ENCODE measurements at places on chromosomes 4 and X.

GRCh38 chrX:86047936-86048280, 550 bp upstream of the CHM start:
- no peak for DNase-seq

GRCh38 chr4:120291541-120291940, 224.9 kb upstream of the MAD2L1 start:
- no peak for DNase-seq

DNA sequence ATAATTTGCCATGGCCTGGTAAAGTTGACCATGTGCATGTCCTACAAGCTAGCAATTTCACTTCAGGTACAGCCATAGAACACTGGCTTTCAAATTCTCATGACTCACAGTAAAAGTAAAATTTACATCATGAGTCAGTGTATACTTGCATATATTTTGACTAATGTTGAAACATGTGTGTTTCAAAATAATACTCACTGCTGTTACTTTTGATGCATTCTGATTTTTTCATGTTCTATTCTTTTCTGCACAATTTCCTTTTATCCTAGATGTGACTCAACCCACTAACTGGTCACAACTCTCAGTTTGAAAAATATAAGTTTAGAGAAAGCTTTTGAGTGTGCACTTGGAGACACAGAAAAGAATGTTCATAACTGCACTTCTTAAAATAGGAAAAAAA, 365.7 kb downstream of the FGF13 start:
- DNase-seq = no peak

DNA sequence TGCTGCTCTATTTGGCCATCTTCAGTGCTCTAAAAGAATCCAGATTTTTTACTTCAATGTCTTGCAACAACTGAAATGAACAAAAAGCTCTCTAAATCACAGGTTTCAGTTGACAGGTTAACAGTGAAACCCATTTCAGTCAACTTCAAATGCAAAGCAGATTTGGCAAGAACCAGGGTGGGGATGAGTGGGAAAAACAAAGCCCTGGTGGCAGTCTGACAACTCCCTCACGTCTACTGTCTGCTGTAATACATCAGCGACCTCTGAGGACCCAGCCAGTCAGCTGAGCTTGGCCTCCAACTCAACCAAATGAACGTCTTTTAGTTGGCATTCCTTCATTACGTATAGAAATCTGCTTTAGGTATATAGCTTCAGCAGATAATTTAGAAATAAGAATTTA, 95.8 kb downstream of the COL25A1 start:
- no peak for DNase-seq

Data from GM04503 (cell line).